ENCODE measurements at places on chromosomes 3 and 15.

DNA sequence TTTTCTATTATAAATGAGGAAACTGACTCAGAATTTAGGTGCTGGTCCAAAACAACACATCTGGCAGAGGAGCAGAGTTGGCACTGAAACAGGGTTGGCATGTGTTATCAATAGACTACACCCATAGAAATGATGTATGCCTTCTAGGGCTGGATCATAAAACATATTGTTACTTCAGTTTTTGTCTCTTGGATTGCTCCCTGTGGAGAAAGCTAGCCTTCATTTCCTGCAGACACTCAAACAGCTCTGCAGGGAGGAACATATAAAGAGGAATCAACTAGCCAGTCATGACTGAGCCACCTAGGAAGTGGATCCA, 507 bp upstream of the MRPL3 start:
- no peak for DNase-seq

- DNase-seq: peak; percentile 6
Observed at GRCh38 chr3:155334914-155335723, 41.6 kb upstream of the STRIT1 start.

DNA sequence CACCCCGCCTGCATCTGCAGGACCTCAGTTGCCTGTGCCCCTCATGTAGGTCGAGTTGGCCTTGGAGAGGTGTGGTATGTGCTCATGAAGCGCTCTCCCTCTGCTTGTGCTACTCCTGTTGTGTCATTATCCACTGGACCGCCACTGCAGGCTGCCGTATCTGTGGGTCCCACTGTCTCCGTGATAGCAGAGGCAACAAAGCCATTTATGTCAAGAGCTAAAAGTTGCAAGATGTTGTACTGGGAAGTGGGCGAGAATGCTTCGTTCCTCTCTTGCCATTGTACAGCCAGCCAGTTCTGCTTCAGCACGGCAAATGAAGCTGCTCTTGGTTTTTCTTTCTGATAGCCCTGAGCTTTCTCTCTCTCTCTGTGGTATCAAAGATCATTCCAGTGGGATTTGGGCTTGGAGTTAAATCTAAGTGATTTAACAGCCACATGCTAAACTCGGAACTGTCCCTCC, 89.0 kb downstream of the TMEM212 start:
- no peak for DNase-seq

GRCh38 chr3:101865751-101866509, 16.6 kb downstream of the NFKBIZ start:
- no peak for DNase-seq

DNA sequence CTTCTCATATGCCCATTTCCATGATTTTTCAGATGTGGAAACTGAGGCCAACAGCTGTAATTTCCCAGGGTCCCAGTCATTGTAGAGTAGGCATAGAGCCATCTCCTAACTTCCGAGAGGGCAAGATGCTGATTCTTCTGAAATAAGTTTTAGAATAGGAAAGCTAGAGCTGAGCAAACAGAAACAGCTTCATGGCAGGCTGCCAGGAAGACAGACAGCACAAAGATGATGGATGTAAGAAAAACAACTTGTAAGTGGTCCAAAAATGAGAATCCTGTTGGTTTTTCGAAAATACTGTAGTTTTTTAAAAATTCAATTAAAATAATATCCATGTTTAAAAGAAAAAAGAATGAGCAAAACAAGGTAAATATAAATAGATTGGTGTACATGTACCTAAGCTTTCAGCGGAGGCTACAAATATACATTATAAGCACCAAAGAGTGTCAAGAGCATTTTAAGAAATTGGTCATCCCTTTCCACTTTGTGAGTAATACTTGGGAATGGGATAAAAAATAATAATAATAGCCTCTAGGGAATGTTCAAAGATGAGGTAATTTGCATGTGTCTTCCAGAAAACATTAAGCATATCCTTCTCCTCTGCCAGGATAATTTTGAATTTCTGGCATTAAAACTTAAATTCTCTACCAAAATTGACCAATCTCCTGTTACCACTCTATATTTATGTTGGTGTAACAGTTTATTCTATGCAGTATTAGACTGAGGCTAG, 406.6 kb downstream of the MECOM start:
- no peak for DNase-seq

DNA sequence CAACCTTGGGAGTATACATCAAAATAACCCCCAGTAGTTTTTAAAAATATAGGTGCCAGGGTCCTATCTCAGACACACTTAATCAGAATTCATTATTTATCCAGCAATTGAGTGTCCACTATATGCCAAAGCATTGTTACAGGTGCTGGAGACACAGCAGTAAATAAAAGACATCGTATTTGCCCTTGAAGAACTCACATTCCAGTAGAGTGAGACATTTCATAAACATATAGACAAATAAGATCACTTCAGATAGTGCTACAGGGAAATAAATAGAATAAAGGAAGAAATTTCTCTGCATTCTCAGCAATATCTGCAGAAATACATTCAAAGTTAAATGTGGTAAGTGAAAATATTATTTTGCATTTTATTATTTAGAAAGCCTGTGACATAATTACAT, 34.1 kb upstream of the ANKRD28 start:
- DNase-seq: no peak

- no peak for DNase-seq
Observed at GRCh38 chr3:143421556-143421955, 302.0 kb downstream of the CHST2 start.

- no peak for DNase-seq
Observed at GRCh38 chr3:44923632-44924456, 49.4 kb downstream of the TGM4 start.

DNA sequence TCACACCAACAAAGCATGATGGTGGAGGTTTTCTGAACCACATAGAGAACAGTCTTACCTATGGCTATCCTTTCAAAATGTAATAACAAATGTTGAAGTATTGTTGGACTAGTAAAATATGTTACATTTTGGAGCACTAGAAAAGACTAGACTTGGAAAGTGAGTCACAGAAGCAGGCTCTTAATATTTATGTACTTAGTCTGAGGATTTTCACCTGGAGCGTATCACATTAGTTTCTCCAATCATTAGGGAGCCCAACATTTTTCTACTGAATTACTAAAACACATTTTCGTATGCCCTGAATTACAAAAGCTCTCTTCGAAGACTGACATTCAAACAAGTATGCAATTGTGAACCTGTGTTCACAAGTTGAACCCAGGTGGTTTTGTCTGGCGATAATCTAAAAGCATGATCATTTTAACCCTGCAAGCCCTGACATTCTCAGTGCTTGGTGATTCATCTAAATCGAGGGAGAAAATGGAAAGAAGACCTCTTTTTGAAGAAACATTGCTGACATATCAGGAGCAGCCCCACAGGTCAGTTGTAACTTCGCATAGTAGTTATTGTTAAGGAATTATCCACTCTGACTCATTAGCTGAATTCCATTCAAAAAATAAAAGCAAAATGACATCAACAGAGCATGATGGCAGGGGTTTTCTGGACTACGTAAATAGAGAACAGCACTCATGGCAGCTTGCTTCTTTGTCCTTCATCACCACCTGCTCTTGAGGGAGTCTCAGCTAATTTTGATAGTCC, 679.8 kb upstream of the NECTIN3 start:
- DNase-seq: no peak

DNA sequence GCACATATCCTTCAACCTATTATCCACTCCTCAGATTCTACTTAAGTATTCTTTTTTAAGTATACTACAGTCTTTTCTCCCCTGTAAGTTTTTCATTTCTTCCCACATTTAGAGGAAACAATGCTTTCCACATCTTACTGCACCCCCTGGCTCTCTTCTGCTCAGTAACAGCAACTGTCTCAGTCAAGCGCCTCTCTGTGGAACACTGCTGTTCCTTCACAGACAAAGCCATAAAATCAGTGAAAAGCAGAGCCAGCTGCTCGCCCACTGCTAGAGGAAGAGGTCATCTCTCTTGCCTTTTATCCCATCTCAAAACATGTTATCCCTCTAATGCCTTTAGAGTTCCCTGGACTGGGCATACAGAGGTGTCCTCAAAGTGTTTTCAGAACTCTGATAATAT, 24.8 kb downstream of the SERP1 start:
- DNase-seq: no peak

DNA sequence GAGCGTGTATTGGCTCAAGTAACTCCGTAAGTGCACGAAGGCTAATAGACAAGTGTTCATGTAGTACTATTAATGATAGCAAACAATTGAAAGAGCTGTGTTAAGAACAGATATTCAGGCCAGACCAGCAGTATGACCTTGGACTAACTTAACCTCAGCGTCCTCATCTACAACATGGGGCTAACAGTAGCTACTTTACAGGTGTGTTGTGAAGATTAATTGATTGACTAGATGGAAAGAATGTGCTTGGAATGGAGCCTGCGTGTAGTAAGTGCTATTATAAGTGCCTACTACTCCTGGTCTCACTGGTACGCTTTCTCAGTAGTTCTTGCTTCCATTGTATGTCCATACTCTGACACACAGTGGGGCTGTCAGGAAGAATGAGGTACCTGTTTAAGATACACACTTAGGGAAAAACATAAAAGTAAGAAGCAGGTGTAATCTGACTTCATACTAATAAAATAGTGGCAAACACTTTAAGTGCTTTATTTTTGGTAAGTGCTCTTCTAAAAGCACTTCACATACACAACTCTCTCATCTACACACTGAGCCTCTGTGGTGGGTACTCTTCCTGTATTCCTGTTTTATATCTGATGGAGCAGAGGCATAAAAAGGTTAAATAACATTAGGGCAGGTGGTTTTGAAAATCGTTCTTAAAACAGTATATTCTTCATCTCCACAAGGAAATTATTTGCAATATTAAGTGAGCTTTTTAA, 24.3 kb upstream of the FBXL22 start:
- DNase-seq: no peak

DNA sequence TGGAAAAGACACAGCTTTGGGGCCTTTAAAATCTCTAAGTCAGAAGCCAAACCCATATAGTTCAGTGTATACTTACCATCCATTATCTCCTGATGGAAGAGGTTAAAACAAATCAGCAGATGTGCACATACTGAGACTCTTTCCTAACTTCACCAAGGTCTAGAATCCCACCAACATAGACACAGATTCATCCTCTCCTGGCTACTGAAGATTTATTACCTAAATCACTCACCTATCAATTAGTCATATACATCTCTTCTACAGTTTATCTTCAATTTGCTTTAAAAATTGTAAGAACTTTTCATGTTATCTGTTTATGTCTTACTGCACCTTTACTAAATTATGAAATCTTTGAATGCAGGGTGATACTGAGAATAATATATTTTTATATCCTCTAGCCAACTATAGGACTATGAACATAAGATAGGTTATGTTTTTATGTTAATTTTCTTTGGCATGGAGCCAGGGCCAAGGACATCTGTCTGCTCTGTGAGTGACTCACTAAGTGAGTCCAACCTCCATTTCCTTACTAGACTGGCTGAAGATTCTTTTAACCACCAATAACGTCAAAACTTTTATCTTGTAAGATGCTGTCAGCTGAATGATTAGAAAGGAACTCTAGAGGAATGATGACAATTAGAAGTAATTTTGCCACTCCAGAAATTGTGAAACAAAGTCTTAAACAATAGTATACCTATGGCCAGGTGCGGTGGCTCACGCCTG, 397.6 kb downstream of the FOXP1 start:
- DNase-seq: no peak

- no peak for DNase-seq
Observed at GRCh38 chr3:126514161-126514560, 3.4 kb downstream of the UROC1 start.

- DNase-seq: no peak
Observed at GRCh38 chr3:38354588-38355330, 8.2 kb downstream of the XYLB start.

DNA sequence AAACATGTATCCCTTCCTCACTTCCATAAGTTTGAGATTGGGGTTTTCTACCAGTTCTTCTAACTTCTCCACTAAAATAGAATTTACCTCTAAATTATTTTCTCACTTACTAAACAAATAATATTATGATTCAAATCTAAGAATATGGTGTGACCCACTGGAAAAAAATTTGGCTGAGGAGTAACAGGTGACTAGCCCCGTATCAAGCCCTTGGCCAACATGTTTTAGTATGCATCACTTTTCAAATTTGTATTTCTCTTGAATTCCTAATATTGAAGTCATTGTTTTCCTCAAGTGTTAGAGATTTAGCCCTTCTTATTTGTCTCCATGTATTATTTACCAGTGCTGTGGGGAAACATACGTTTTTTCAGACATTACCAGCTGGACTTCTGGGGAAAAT, 759.4 kb downstream of the NSUN3 start:
- no peak for DNase-seq

GRCh38 chr15:74604983-74605794, 10.4 kb upstream of the CLK3 start:
- DNase-seq: no peak

GRCh38 chr3:194874206-194874605, 188.5 kb downstream of the FAM43A start:
- DNase-seq: no peak

DNA sequence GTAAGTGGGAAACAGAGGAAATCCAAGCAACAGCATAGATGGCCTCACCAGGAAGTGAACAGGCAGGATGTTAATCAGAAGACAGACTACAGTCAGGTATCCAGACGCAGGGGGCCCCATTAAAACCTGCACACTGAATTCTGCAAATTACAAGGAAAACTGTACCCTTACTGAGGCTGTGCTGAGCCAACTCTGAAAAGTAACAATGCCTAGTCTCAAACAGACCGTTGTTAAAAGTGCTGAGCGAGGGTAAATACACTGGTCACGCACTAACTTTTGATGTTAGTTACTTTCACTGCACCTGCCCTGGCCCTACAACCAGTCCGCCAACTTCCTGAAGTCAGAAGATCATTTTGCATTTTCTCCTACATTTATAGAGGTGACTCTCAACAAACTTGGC, 1.0 kb downstream of the TAMM41 start:
- no peak for DNase-seq

DNA sequence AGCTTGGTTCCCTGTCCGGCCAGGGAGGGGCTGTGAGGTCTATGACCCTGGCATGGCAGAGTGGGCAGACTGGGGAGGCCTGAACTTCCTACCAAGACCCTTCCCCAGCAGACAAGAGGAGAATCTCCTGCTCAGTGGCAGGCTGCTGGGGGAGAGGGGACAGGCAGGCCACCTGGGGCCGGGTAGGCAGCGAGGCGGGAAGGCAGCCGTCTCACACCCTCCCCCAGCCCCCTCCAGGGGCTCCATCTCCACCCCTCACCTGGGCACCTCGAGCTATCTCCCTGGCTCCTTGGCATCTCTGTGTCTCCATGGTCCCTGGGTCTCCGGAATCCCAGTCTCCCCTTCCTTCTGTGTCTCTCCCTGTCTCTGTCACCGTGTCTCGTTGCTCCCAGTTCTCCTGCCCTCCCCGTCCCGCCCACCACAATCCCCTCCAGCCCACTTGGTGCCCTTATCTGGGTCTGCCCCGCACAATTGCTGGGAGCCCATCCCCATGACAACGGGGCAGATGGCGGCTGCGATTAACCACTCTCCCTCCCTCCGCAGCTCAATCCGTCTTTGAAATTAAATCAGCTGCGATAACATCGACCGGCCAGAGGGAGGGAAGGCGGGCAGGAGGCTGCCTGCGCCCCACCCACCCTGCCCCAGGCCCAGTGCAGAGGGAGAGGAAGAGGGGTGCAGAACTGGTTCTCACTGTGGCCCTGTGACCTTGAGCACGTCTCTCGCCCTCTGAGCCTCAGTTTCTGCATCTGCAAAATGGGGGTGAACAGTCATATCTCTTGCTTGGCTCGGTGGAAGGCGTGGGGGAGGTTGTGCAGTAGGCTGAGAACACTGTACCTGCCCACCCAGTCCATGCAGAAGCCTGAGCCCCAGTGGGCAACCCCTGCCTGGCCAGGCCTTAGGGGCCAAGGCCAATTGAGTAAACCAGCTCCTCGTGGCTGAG, 9.6 kb downstream of the DNAJB8 start:
- DNase-seq: no peak

Measured in activated naive CD8-positive, alpha-beta T cell treated with anti-CD3 and anti-CD28 coated beads for 36 hours (primary cell).